ENCODE measurements at places on chromosomes 12 and 14. TPM values are rescaled to one million over a fixed set of nuclear protein-coding genes. Genes with fewer than 3 reads are reported as not detected.
A peak's percentile ranks its signal among the peaks of the same experiment; 100 is the strongest.

DNA sequence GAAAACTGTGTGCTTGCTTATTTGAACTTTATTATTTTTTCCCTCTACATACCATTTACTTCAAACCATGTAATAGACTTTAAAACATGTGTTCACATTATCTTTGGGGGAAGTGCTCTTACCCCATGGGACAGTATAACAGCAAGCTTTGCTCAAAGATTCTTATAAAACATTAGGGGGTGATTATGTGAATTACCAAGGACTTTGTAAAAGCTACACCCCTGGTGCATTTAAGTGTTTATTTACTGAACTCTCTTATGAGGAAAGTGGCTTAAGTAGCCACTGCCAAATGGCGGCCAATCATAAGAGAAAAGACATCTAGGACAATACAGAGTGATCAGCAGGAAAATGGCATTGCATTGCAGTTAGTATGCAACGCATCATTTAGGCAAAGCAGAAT is 70.3 kb downstream of the CAPZA3 start:
- no peak for ATAC-seq

PRICKLE1 gene
- 21.8 TPM for total RNA-seq

DNA sequence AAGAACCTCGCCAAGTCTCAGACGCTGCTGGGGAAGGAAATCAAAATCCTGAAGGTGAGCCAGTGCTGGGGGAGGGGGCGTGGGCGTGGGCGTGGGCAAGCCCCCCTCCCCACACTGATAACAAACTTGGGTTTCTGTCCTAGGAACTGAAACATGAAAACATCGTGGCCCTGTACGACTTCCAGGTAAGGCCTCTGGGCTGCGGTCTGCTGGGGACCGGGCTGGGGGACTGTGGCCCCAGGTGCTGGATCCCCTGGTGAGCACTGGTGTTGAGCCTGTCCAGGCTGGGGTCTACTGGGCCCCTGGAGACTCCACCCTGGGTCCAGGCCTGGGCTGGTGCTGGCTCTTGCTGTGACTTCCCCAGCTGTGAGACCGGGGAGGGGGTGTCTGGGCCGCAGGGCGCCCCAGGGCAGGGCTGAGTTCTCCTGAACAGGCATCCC is 1.2 kb downstream of the ULK1 start:
- no peak for ATAC-seq

DNA sequence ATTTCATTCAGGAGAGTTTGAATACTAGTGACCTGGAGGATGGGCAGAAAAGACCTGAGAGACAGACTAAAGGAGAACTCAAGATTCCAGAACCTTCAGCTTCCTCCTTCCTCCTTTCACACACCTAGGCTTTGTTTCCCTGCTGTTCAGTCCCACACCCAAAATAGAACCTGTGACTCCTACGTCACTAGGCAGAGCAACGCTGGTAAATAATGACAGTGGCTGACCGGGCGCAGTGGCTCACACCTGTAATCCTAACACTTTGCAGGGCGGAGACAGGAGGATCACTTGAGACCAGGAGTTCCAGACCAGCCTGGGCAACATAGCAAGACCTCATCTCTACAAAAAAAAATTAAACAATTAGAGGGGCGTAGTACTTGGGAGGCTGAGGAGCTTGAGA is 166.4 kb upstream of the FKBP4 start:
- ATAC-seq, result no peak

- no peak for ATAC-seq
These were observed 66.6 kb upstream of the FBRSL1 start for GRCh38 chr12:132423251-132423819.

PRR4 gene
- total RNA-seq, result 3.2 TPM

AKAP3 gene
- total RNA-seq, result 3.1 TPM

DNA sequence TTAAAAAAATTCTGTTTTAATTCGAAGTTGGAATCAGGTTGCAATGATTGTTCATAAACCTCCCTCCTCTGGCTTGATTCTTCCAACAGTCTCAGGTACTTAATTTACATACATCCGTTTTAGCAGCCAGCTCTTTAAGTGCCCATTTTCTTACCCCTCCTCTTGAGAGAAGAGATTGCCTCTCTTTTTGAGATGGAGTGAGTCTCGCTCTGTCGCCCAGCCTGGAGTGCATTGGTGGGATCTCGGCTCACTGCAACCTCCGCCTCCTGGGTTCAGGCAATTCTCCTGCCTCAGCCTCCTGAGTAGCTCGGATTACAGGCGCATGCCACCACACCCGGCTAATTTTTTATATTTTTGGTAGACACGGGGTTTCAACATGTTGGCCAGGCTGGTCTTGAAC is 146.4 kb upstream of the AMIGO2 start:
- no peak for ATAC-seq

DNA sequence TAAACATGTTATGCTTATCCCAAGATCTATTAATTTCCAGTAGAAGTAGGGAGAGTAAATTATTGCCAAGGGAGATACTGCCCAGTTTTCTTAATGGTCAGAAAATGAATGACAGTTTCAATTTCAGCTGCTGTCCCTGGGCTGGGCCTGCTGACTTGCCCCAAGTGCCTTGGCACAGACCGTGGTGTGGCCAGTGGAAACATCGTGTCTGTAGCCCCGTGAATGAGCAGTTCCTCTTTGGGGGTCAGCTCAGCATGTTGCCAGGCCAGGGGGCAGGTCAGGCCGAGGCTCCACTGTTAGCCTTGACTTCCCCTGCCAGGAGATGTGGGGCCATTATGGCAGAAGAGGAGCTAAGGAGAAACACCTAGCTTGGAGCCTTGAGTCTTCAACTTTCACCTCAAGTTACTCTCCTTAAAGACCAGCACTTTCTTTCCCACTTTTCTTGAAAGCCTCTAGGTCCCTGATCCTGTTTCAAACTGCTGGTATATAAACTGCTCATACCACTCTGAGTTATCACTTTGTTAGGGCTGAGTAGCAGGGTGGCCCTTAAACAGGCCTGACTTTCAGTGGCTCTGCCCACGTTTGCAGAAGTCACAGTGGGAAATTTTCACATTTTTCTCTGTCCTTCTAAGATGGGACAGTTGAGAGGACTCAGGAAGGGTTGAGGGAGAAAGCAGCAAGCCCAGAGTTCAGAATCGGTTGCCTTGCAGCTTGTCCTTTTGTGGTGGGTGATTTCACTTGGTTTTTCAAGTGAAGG is 73.2 kb downstream of the SUSD6 start:
- ATAC-seq, result no peak

- no peak for ATAC-seq
These were observed 86.4 kb downstream of the SPPL3 start for GRCh38 chr12:120817559-120818330.

DNA sequence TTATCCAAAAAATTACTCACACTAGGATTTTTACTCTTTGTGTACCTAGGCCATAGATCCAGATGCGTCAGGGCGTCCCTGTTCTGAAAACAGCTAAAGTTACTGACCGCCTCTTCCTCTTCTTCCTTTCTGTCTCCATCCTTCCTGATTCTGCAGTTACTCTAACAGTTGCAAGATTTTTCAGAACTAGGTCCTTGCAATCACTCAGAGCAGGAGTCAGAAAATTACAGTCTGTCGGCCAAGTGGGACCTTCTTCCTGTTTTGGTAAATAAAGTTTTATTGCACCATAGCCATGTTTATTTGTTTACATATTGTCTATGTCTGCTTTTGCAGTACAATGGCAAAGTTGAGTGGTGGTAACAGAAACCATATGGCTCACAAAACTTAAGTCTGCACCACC is 25.6 kb upstream of the FGF6 start:
- no peak for ATAC-seq

GRCh38 chr12:75260316-75260715 is 50.7 kb upstream of the KCNC2 start:
- no peak for ATAC-seq

GRCh38 chr14:38278035-38278434 is 22.1 kb upstream of the CLEC14A start:
- ATAC-seq, result no peak

GRCh38 chr12:65612440-65612839 is 211.8 kb upstream of the HMGA2 start:
- ATAC-seq, result no peak

DNA sequence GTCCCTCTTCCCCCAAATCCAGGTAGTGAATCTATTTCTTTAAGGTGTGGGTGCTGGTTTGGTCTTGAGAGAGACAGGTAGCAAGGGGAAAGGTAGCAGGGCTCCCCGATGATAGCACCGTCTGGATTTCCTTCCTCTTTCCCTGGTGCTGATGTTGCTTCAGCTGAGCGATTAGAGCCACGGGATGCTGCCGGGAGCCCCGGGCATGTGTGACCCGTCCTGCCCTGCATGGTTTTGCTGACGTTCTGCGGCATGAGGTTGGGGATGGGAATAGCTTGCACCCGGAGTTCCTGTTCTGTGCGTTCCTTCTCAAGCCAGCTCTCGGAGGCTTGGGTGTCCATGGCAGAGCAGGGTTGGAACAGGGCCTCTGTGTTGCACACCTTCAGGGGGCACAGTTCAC is 107.3 kb downstream of the TSPAN9 start:
- no peak for ATAC-seq

DNA sequence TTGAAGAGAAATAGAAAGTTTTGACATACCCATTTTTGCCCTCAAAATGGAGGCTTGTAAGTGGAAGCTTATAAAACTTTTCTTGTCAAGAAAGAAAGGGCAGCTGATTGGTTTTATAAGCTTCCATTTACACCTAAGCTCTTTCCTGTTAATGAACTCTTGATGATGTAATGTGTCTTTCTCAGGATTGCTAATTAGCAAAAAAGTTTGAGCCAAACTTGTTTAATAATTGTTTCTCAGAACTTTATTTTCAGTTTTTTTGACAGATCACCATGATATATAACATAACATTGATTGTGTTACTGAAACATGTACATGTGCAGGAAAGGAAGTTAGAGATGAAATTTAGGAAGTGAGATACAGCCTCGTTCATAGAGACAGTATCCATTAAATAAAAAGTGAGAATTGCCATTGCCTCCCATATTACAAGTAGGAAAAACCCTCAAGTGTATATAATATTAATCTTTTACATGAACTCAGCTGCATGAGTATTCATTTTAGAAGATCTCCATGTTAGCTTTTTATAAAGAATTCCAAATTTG is 26.8 kb downstream of the RIC8B start:
- no peak for ATAC-seq

GRCh38 chr12:14691560-14691959 is 4.8 kb downstream of the GUCY2C start:
- ATAC-seq, result peak; percentile 43

DNA sequence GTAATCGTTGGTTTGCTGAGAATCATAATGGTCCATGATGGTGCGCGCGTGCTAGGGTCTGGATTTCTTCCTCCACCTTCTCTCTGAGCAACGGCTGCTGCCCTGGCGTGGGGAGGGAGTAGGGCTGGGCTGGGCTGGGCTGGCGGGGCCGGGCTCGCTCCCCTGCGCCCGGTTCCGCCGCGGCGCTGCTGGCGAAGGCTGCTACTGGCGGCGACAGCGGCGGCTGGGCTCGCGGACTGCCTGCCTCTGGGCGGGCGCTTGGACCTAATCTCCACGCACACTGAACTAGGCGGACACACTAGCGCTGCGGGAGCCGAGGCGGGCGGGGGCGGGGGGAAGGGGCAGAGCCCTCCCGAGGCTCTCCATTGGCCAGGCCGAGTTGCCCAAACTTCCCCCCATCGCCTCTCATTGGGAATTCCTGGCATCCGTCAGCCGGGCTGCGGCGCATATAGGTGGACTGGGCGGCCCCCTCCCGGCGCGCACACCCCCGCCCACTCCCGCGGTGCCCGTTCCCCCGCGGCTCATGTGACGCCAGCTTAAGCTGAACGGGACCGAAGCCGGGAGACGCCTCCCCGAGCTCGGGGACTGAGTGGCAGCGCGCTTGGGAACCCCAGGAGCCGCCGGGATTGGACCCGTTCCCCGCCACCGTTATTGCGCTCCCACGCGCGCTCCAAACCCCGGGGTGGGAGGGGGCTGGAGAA is at the start of gene ACTN1:
Gene ACTN1, minus strand, starts transcription at position 282 of the 701 bp plus-strand sequence. Its CDS starts 246 bp downstream, at position 36.
- ATAC-seq, result peak; percentile 82

GRCh38 chr12:88693837-88694445 is 113.7 kb upstream of the KITLG start:
- no peak for ATAC-seq

CDKN1B gene
- total RNA-seq, result 62.6 TPM

- no peak for ATAC-seq
These were observed 15.9 kb downstream of the AREL1 start for GRCh38 chr14:74697011-74697410.

DNA sequence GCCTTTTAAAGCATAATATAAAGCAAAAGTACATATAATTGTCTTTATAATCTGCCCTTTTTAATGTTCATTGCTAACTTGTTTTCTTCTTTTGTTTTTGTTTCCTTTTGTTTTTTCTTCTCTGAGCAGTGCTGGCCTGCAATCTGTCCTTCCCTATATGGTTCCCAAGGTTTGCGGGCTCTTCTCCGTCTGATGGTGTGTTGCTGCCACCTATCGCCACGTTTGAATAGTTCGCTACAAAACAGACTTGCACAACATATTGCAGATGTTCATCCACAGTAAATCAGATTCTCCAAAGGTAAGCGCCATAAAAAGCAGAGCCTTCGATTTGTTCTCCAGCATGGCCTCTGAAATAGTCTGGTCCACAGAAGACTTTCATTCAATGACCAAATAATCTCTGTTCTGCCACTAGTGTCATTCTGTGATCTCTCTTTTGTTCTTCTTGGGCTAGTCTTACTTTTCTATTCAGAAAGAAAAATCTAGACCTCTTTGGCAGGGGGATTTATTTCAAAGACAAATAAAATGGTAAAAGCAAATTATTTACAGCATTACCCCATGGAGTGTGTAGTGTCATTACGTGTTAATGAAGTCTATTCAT is 33.5 kb downstream of the C12orf50 start:
- peak; percentile 69 for ATAC-seq

GRCh38 chr14:98731701-98732100 is 540.3 kb downstream of the BCL11B start:
- ATAC-seq, result no peak

TDRD9 gene
- 3.0 TPM for total RNA-seq

GPRC5D gene
- total RNA-seq, result not detected

DNA sequence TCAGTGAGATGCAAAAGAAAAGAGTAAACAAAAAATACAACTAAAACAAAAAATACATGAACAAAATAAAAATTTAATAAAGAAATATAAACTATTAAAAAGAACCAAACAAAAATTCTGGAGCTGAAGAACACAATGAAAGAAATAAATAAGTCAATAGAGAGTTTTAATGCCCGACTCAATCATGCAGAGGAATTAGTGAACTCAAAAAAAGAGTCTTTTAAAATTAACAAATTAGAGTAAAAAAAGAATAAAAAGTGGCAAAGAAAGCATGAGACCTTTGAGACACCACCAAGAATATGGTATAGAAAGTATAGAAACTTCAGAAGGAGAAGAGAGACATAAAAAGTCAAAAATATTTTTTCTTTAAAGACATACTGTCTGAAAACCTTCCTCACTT is 2.6 kb upstream of the KLRC1 start:
- no peak for ATAC-seq

- no peak for ATAC-seq
These were observed 21.7 kb downstream of the GALNT16 start for GRCh38 chr14:69281450-69282169.

DNA sequence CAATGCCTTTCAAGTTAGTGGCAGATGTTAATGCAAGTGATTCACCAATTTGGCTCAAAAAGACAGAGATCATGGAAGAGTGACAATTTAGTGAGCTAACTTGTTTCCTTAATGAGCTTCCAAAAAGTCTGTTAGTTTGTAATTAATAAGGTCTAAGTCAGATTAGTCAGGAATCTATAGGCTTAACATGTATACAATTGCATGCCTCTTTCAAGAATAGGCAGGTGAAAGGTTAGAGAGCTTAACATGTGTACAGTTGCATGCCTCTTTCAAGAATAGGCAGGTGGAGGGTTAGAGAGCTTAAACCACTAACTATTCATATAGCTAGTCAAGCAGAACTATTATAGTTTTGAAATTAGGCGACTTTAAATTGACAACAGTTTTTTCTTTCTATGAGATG is 663.8 kb downstream of the C12orf50 start:
- no peak for ATAC-seq
